ENCODE measurements at places on chromosomes 3 and 15. TPM values are rescaled to one million over a fixed set of nuclear protein-coding genes. Genes with fewer than 3 reads are reported as not detected.

- no peak overlapping the region for H3K4me3 ChIP-seq
- no peaks in the 10 kb centered on the region for H3K4me1 ChIP-seq
- no peaks in the 10 kb centered on the region for H3K27me3 ChIP-seq
- H3K27ac ChIP-seq = no peak overlapping the region
These were observed 145.7 kb upstream of the PLAAT1 start for GRCh38 chr3:193095366-193095765.

DNA sequence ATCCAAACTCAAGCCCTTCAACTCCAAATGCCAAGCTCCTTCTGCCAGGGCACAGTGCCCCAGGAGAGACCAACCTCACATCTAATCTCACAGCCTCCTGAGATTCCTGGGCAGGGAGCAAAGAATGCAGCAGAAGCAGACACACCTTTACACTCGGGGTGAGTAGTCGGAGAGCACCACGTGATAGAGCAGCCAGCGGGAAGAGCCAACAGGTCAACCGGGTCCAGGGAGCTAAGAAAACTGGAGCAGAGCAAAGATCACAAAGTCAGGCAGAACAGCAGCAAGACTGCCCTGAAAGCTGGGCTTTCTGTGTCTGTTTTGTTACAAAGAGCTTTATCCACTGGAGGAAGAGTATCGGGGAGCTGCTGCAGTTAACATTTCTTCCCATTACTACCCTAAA is 4.2 kb downstream of the B3GALNT1 start:
- peaks cover 12% of the 10 kb centered on the region for H3K4me1 ChIP-seq
- no peak for DNase-seq
- no peak overlapping the region for H3K27ac ChIP-seq
- peaks cover 7% of the 10 kb centered on the region for H3K36me3 ChIP-seq
- H3K27me3 ChIP-seq = peaks cover 27% of the 10 kb centered on the region

DNA sequence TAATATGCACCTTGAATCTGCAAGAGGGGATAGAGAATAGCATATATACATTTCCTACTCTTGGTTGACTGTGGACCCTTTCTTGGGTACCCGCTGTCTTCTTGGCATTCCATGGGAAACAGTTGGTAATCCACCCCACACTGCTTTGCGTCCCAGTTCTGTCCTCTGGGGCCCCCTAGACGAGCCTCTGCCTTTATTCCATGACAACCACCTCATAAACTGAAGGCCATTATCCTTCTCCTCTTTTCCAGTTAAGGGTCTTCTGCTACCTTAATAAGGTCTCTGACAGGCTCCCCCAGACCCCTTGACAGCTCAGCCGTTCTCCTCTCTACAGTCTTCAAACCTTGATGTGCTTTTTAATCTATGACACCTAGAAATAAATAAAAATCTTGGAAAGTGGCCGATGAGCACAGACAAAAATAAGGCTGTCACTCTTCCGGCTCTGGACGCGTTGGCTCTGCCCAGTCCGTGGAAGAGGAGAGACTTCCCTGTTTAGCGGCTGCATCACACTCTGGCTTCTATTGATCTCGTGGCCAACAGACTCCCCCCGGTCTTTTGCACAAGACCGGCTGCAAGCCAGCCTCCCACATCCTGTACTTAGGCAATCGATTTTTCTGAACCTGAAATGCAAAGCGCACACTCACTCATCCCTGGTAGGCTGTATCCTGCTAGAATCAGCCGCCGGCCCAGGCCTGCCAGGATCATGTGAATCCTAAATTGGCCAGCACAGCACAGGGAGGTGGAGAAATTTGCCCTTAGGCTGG is 251.0 kb upstream of the TLE3 start:
- no peaks in the 10 kb centered on the region for H3K27me3 ChIP-seq
- peaks cover 11% of the 10 kb centered on the region for H3K4me1 ChIP-seq
- DNase-seq = no peak
- H3K27ac ChIP-seq = no peak overlapping the region

- no peaks in the 10 kb centered on the region for H3K4me1 ChIP-seq
- DNase-seq = no peak
- H3K27me3 ChIP-seq = no peaks in the 10 kb centered on the region
- peaks cover 40% of the 10 kb centered on the region for H3K36me3 ChIP-seq
- no peak overlapping the region for H3K4me3 ChIP-seq
- H3K27ac ChIP-seq = no peak overlapping the region
These were observed 49.2 kb upstream of the MYZAP start for GRCh38 chr15:57542505-57542817.

DNA sequence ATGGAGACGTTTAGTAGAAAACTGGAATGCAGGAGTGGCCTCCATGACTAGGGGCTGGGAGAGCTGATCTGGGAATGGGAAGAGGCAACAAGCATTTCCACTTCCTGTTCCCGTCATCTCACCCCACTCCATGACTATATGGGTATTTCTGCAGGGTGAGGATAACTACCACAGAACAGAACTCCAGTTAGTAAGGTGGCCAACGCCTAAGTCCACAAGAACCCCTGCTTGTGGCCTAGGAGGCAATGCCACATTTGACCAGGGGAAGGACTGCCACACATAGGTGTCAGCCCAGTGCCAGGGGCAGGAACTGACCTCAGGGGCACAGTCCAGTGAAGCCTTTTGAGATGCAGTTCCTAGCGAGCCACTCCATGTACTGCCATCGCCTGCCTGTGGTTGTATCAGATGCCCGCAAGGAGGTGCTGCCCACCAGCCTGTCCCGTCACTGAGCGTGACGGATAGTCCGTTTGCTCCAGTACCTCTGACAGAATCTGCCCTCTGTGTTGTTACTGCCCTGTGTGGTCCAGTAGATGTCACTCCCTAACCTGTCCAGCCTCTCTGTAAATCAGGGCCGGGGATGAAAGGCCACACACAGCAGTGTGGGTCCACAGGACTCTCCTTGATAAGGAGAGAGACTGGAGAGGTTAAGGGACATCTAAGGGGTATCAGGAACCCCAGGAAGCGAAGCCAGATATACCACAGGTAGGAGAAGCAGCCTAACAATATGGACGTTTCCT is 3.5 kb upstream of the MTFMT start:
- H3K36me3 ChIP-seq = no peaks in the 10 kb centered on the region
- H3K27ac ChIP-seq = no peak overlapping the region
- H3K27me3 ChIP-seq = peaks cover 6% of the 10 kb centered on the region
- H3K4me1 ChIP-seq = peaks cover 18% of the 10 kb centered on the region
- peak overlapping the region; percentile 14 for H3K4me3 ChIP-seq

DNA sequence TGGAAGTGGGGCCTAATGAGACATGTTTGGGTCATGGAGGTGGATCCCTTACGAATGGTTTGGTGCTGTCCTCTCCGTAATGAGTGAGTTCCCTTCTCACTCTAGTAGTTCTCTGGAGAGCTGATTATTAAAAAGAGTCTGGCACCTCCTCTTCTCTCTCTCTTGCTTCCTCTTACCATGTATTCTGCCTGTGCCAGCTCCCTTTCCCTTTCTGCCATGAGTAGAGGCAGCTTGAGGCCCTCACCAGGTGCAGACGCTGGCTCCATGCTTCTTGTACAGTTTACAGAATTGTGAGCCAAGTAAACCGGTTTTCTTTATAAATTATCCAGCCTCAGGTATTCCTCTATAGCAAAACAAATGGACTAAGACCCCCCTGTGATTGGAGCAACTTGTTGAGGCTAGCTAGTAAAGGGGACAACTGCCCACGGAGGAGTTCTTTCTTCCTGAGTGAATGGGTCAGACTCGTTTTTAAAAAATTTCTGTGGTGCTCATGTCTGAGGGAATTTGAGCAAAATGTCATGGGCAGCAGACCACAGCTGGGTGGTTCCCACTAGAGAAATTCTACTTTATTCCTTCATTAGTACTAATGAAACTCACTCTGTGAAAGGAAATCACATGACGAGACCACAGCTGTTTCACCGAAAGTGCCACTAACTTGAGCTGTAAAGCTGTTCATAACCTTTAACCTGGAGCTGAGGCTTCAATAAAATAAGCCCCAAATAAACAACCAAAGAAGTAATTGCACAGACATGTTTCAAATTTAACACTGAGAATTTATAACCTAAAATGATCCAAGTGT is 210.0 kb downstream of the NFKBIZ start:
- H3K27ac ChIP-seq = no peak overlapping the region
- no peak overlapping the region for H3K4me3 ChIP-seq
- no peaks in the 10 kb centered on the region for H3K4me1 ChIP-seq
- H3K36me3 ChIP-seq = no peaks in the 10 kb centered on the region

GRCh38 chr3:194485881-194486539 is 792 bp downstream of the ATP13A3 start:
- peaks cover 23% of the 10 kb centered on the region for H3K36me3 ChIP-seq
- no peak overlapping the region for H3K27ac ChIP-seq
- peak; percentile 22 for DNase-seq
- peaks cover 14% of the 10 kb centered on the region for H3K27me3 ChIP-seq
- peak overlapping the region; percentile 81 for H3K4me3 ChIP-seq

- no peaks in the 10 kb centered on the region for H3K36me3 ChIP-seq
- no peak overlapping the region for H3K4me3 ChIP-seq
- no peaks in the 10 kb centered on the region for H3K27me3 ChIP-seq
- no peak for DNase-seq
- peaks cover 23% of the 10 kb centered on the region for H3K4me1 ChIP-seq
- no peak overlapping the region for H3K27ac ChIP-seq
These were observed 22.4 kb downstream of the PAQR5 start for GRCh38 chr15:69320977-69321554.

GOLGA6B gene
- 1.9 TPM for total RNA-seq

CHRD gene
- total RNA-seq = 1.8 TPM

CCDC191 gene
- total RNA-seq = 1.6 TPM

- H3K4me1 ChIP-seq = peaks cover 65% of the 10 kb centered on the region
- no peak for DNase-seq
- no peak overlapping the region for H3K27ac ChIP-seq
- H3K4me3 ChIP-seq = peak overlapping the region; percentile 66
- H3K27me3 ChIP-seq = no peaks in the 10 kb centered on the region
These were observed 1.0 kb downstream of the LRRC2 start for GRCh38 chr3:46565077-46565476.

- no peak overlapping the region for H3K4me3 ChIP-seq
- peak; percentile 37 for DNase-seq
- H3K36me3 ChIP-seq = no peaks in the 10 kb centered on the region
- peaks cover 22% of the 10 kb centered on the region for H3K4me1 ChIP-seq
These were observed 52.1 kb downstream of the TFG start for GRCh38 chr3:100761211-100761942.

DNA sequence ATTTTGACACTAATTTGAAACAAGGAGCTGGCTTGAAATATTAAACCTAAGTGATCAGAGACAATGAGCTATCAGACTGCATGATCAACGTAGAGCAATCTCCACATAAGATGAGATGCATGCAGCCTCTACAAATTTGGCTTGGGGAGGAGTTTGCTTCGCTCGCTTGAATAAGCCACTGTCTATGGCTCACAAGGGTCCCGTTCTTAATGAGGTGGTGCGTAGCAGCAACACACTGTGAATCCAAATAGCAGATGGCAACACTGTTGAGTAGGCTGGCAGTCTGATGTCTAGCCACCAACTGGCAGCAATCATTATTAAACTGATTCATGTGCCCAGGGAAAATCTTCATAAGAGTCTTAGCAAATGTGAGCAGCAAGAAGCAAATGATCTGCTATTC is 125.4 kb upstream of the CCDC54 start:
- H3K36me3 ChIP-seq = no peaks in the 10 kb centered on the region
- no peak for DNase-seq
- H3K4me1 ChIP-seq = no peaks in the 10 kb centered on the region
- H3K27ac ChIP-seq = no peak overlapping the region

RSRC1 gene
- total RNA-seq = 26.6 TPM

- H3K4me1 ChIP-seq = 0 out of 2 replicates have a peak, but pooled peaks cover 3% of the 10 kb centered on the region
- H3K27me3 ChIP-seq = no peaks in the 10 kb centered on the region
- H3K27ac ChIP-seq = no peak overlapping the region
- no peak overlapping the region for H3K4me3 ChIP-seq
These were observed 215.3 kb upstream of the THRB start for GRCh38 chr3:24709956-24710355.

DNA sequence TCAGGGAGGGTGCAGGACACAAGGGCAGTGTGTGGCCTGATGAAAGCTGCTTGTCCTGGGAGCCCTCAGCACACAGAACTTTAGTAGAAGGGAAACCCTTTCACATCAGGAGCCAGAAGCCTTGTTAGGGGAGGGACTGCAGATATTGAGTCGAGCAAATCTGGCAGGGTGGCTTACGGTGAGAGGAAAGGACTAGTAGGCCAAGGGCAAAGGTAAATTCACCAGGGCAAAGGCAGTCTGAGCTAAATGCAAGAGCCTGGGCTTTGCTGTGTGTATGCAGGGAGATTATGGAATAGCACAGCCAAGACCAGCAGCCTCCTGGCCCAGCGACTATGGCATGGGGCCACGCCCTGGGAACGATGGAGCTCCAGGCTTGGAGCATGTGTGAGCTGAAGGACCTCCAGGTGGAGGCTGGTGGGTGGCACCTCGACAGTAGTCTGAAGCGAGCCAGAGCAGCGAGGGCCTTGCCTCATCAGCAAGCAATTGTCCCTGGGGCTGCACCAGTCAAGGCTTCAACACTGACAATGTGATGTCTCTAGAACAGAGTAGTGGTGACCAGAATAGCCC is 76.1 kb downstream of the CCR1 start:
- H3K27ac ChIP-seq = no peak overlapping the region
- H3K36me3 ChIP-seq = no peaks in the 10 kb centered on the region
- H3K4me1 ChIP-seq = no peaks in the 10 kb centered on the region
- no peak for DNase-seq
- H3K4me3 ChIP-seq = no peak overlapping the region
- H3K27me3 ChIP-seq = no peaks in the 10 kb centered on the region
